DND-41 (cell line): ENCODE measurements at places on chromosomes 4 and X.
A peak's percentile ranks its signal among the peaks of the same experiment; 100 is the strongest.

DNA sequence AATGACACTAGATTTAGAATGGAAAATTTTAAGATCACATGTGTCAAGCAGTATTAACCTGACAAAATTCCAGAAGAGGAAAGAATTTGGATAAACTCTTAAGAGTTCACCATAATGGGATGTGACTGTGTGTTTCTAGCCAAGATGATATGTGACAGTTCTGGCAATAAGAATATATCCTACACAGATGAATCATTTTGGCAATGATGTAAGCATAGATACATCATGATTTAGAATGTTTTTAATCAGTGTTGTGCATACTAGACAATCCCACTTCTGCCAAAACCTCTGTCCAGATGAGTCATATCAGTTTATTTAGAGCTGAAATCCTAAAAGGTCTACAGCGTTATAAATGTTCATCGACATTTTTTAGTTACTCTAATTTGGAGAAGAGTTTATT, 48.8 kb downstream of the PTCHD1 start:
- no peak overlapping the region for H3K4me3 ChIP-seq
- no peaks in the 10 kb centered on the region for H3K4me1 ChIP-seq
- H3K27me3 ChIP-seq: peaks cover 6% of the 10 kb centered on the region
- no peak for DNase-seq

- H3K4me3 ChIP-seq: no peak overlapping the region
- no peaks in the 10 kb centered on the region for H3K27me3 ChIP-seq
- no peak for DNase-seq
- no peak overlapping the region for H3K27ac ChIP-seq
- no peaks in the 10 kb centered on the region for H3K4me1 ChIP-seq
These were observed 1.5 kb downstream of the FRMPD3 start for GRCh38 chrX:107450823-107451509.

DNA sequence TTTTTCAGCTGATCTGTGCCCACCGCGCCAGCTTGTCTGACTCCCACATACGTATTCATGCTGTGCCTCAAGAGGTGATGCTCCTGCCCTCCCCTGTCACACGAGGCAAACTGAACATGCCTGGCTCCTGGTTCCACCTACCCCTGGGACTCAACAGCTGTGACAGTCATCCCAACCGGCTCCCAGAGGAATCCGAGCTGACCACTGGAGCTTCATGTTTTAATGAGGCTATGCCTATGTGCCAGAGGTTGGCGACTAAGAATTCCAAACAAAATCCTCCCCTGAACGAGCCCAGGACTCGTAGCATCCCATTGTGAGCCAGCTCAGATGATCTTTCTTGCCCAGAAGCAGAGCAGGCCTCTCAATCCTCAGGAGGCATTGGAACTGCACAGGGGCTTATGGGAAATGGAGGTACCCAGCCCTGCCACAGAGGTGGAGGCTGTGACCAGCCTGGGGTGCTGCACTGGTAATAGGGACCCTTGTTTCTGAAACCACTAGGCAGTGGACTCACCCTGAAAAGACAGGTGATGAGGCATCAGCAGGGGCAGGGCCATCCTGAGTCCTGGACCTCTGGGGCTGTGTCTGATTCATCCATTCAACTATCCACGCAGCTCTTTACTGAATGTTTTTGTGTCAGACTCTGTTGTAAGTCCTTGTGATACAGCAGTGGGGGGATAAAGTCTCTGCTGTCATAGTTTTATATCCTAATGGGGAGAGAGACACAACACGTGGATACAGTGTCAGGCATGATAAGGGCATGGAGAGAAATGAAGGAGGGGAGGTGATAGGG, 325.0 kb downstream of the EVC2 start:
- no peaks in the 10 kb centered on the region for H3K27me3 ChIP-seq
- H3K4me3 ChIP-seq: no peak overlapping the region
- no peak overlapping the region for H3K27ac ChIP-seq
- H3K36me3 ChIP-seq: no peaks in the 10 kb centered on the region
- H3K4me1 ChIP-seq: no peaks in the 10 kb centered on the region

DNA sequence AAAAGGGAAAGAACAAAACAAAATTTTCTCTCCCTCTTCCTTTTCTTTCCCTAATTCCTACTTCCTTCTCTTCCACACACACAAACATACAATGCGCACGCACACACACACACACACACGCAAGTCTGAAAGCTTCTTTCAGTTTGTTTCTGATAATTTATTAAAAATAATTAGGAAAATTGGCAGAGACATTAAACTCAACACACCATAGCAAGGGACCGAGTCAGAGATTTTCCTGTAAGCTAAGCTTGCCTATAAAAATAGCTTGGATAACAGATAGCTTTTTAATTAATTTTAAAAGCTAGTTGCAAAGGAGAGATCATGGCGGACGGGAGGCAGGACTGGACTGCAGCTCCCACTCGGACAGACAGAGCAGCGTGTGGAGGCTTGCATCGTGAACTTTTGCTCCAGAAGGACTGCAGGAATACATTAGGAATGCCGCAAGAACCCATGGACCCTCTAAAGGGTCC, 92.6 kb upstream of the MAPK10 start:
- peak overlapping the region; percentile 75; the same call in 1 of the 2 replicates for H3K27ac ChIP-seq
- H3K4me3 ChIP-seq: no peak overlapping the region
- DNase-seq: no peak
- H3K27me3 ChIP-seq: no peaks in the 10 kb centered on the region
- H3K4me1 ChIP-seq: peaks cover 30% of the 10 kb centered on the region

DNA sequence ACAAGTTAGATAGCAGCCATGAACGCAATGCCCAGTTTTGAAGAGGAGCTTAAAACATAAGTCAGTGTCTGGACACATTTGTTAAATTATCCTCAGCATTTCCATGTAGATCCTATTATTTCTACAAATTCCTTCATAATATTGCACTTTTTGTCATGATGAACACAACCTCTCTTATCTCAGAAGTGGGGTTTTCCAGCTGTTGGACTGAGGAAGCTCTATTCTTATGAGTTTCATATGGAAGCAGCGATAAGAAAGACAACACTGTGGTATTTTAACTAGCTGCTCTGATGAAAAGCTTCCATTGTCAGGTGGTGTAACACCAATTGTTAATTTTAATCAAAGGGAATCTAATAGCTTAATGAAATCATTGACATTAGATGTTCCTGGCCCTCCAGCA, 308.7 kb downstream of the GBA3 start:
- no peak overlapping the region for H3K27ac ChIP-seq
- DNase-seq: no peak
- no peaks in the 10 kb centered on the region for H3K27me3 ChIP-seq
- no peak overlapping the region for H3K4me3 ChIP-seq

DNA sequence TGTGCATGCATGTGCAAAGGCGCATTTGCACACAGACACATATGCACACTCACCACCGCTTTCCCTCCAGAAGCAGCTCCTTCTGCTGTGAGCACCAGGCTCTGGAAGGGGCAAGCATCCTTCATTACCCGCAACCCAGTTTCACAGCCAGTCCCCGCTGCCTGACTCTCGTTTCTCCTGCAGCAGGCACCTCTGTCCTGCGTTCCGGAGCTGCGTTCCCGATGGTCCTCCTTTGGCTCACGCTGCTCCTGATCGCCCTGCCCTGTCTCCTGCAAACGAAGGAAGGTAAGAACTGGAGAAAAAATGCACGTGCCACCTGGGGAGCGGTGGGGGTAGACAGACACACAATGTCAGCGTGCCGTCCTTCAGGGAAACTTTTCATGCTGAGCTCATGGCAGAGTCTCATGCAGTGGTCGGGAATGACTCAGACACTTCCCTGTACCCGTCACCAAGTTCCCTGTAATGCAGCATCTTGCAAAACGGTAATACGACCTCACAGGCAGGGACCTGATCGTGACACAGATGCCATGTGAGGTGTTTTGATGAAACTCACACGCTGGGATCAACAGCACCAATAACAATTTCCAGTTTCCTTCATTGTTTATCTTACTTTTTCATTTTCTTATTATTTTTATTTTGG, 5.1 kb downstream of the IL3RA start:
- DNase-seq: no peak
- H3K27ac ChIP-seq: no peak overlapping the region
- no peaks in the 10 kb centered on the region for H3K27me3 ChIP-seq

DNA sequence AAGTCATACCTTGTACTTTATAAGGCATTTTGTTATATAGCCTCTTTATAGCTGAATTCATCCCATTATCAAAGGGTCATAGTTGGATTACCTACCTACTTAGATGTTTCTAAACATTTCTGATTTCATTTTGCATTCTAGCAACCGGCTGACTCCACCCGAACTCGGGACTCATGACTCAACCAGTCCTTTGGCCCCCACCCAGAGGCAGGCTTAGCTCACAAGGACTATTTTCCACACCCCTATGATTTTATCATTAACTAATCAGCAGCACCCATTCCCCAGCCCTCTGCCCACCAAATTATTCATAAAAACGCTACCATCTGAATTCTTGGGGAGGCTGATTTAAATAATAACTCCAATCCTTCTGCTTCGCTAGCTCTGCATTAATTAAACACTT, 79.9 kb upstream of the EGFL6 start:
- no peaks in the 10 kb centered on the region for H3K36me3 ChIP-seq
- no peak overlapping the region for H3K4me3 ChIP-seq
- H3K27me3 ChIP-seq: no peaks in the 10 kb centered on the region
- H3K4me1 ChIP-seq: peaks cover 15% of the 10 kb centered on the region

GRCh38 chrX:46587158-46587557, 13.6 kb downstream of the CHST7 start:
- peaks cover 9% of the 10 kb centered on the region for H3K4me1 ChIP-seq
- no peak for DNase-seq
- H3K4me3 ChIP-seq: no peak overlapping the region
- H3K27ac ChIP-seq: no peak overlapping the region

DNA sequence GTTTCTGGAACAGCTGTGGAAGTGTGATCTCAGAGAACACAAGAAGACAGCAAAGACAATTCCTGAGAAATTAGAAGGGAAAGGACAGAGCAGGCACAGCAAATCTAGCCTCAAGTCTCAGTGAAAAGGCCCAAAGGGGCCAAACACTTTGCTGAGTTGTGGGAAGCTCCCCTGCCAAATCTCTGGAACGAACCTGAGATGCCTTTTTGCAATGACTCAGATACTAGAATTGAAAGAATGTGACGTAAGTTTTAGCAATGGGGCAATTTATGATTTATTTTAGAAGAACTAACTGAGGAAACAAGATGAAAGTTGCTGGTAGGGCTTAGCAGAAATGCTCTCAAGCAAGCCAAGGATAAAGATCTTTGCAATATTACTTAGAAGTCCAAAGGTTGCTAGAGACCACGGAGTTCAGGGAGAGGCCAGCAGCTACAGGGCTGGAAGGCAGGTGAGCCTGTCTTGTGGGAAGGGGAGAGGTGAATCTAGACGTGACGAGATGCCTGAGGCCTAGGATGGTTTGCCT, 92.8 kb downstream of the AMELX start:
- no peaks in the 10 kb centered on the region for H3K4me1 ChIP-seq
- H3K27me3 ChIP-seq: no peaks in the 10 kb centered on the region
- H3K27ac ChIP-seq: no peak overlapping the region
- no peak for DNase-seq
- no peaks in the 10 kb centered on the region for H3K36me3 ChIP-seq

GRCh38 chrX:30597216-30598012, 19.8 kb upstream of the TASL start:
- H3K27ac ChIP-seq: no peak overlapping the region
- DNase-seq: no peak
- peaks cover 13% of the 10 kb centered on the region for H3K4me1 ChIP-seq
- no peaks in the 10 kb centered on the region for H3K27me3 ChIP-seq

DNA sequence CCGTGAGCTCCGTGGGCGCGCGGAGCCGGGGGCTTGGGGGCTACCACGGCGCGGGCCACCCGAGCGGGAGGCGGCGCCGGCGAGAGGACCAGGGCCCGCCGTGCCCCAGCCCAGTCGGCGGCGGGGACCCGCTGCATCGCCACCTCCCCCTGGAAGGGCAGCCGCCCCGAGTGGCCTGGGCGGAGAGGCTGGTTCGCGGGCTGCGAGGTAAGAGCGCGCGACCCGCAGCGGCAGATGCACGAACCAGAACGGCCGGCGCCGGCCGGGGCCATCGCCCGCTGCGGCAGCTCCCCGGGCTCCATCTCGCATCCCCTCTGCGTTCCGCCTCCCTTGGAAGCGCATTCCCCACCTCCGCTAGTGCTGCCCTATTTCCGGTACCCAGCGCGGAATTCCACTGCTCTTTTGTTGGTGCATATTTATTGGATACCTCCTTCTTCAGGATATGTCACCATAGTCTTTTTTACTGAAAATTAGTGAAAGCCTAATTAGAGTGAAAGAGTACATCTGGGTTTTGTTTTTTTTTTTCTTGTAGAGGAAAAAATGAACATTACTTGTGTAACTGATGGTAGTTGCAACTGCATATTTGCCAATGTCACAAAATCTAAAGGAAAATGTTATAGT, 797 bp downstream of the PKD2 start:
- H3K36me3 ChIP-seq: no peaks in the 10 kb centered on the region
- H3K27ac ChIP-seq: peak overlapping the region; percentile 58
- DNase-seq: peak; percentile 51
- peaks cover 33% of the 10 kb centered on the region for H3K4me1 ChIP-seq
- peak overlapping the region; percentile 82 for H3K4me3 ChIP-seq
- peaks cover 8% of the 10 kb centered on the region for H3K27me3 ChIP-seq

DNA sequence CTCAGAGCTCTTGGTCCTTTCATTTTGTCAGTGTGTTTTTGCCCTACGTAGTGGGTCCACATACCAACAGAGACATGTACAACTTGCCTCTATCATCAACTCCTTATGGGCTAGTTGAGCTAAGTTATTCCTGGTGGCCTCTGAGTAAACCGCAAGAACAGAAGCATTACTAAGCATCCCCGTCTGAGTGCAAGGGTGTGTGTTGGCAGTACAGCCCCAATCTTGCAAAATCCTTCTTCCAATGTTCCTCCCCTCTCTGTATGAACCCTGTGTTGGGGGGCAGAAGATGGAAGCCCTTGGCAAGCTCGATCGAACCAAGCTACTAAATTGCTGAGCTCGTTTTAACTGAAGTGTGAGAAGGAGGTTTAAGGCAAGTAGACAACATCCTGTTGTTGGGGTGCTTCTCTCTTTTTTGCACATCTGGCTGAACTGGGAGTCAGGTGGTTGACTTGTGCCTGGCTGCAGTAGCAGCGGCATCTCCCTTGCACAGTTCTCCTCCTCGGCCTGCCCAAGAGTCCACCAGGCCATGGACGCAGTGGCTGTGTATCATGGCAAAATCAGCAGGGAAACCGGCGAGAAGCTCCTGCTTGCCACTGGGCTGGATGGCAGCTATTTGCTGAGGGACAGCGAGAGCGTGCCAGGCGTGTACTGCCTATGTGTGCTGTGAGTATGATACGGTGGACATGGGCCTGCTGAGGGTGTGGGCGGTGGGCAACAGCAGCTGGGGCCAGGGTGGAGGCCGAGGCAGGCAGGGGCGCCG, at the start of gene SH2D1A:
SH2D1A (plus strand) TSS at position 447 of the 760 bp plus-strand sequence; CDS start at position 527, 80 bp downstream.
- peaks cover 34% of the 10 kb centered on the region for H3K4me1 ChIP-seq
- H3K27me3 ChIP-seq: no peaks in the 10 kb centered on the region
- peaks cover 2% of the 10 kb centered on the region for H3K36me3 ChIP-seq
- H3K4me3 ChIP-seq: peak within 1 kb of the TSS; percentile 98
- peak within 1 kb of the TSS; percentile 99 for H3K27ac ChIP-seq
- peak; percentile 61 for DNase-seq

GRCh38 chrX:131881194-131881593, 141.9 kb upstream of the STK26 start:
- H3K4me1 ChIP-seq: no peaks in the 10 kb centered on the region
- H3K4me3 ChIP-seq: no peak overlapping the region
- H3K36me3 ChIP-seq: no peaks in the 10 kb centered on the region
- DNase-seq: no peak

GRCh38 chr4:8534129-8534528, 46.1 kb upstream of the GPR78 start:
- H3K27me3 ChIP-seq: no peaks in the 10 kb centered on the region
- no peak overlapping the region for H3K27ac ChIP-seq
- no peaks in the 10 kb centered on the region for H3K36me3 ChIP-seq
- H3K4me3 ChIP-seq: no peak overlapping the region
- H3K4me1 ChIP-seq: no peaks in the 10 kb centered on the region
